Activated CD4-positive, alpha-beta memory T cell treated with anti-CD3 and anti-CD28 coated beads, Interleukin-2, amount 10 ng/mL, durations not matched to agents 7 days and 5 days (primary cell): ENCODE measurements at places on chromosomes 6 and 20. TPM values are rescaled to one million over a fixed set of nuclear protein-coding genes. Genes with fewer than 3 reads are reported as not detected.

- peaks cover 11% of the 10 kb centered on the region for H3K27me3 ChIP-seq
- no peaks in the 10 kb centered on the region for H3K4me1 ChIP-seq
- no peaks in the 10 kb centered on the region for H3K36me3 ChIP-seq
- no peak for DNase-seq
- no peak overlapping the region for H3K27ac ChIP-seq
- no peak overlapping the region for H3K4me3 ChIP-seq
Observed at GRCh38 chr6:6960571-6961251, 147.1 kb upstream of the RREB1 start.

DNA sequence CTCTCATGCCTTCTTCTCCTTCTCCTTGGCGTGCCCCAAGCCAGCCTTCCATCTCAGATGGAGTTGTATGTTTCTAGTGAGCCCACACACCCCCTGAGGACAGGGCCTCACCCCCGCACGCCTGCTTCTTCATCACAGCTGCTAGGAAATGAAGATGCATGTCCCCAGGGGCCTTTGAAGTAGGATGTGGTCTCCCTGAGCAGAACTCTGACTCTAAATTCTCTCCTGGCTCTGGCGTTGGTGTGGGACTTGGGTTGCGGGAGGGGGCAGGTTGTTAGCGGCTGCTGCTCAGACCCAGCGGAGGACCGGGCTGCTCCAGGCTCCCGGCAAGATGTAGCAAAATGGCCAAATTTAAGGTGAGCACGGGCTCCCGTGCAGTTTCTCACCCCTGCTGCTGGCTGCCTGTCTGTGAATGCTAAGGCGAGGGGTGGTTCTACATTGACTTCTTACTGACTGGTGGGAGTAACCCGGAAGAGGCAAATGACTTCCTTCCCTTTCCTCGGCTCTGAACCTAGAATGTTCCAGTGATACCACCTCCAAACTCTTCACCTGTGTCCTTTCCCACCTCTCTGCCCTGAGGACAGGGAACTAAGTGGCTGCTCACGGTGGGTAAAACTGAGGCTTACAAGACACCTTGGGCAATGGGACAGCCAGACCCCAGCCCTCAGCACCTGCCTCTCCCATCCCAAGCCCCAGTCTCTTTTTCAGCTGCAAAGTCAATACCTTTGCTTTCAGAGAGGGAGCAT is 8.8 kb downstream of the SYNJ2 start:
- peak overlapping the region; percentile 53 for H3K27ac ChIP-seq
- no peaks in the 10 kb centered on the region for H3K36me3 ChIP-seq
- H3K27me3 ChIP-seq = no peaks in the 10 kb centered on the region
- H3K4me3 ChIP-seq = no peak overlapping the region
- DNase-seq = no peak
- H3K4me1 ChIP-seq = peaks cover 36% of the 10 kb centered on the region

Gene SLC22A16
- total RNA-seq = not detected

Gene RGS17
- 0.10 TPM for total RNA-seq

- no peaks in the 10 kb centered on the region for H3K36me3 ChIP-seq
- DNase-seq = peak; percentile 40
- H3K4me1 ChIP-seq = peaks cover 11% of the 10 kb centered on the region
Observed at GRCh38 chr6:36735110-36736071, 37.8 kb downstream of the RAB44 start.

DNA sequence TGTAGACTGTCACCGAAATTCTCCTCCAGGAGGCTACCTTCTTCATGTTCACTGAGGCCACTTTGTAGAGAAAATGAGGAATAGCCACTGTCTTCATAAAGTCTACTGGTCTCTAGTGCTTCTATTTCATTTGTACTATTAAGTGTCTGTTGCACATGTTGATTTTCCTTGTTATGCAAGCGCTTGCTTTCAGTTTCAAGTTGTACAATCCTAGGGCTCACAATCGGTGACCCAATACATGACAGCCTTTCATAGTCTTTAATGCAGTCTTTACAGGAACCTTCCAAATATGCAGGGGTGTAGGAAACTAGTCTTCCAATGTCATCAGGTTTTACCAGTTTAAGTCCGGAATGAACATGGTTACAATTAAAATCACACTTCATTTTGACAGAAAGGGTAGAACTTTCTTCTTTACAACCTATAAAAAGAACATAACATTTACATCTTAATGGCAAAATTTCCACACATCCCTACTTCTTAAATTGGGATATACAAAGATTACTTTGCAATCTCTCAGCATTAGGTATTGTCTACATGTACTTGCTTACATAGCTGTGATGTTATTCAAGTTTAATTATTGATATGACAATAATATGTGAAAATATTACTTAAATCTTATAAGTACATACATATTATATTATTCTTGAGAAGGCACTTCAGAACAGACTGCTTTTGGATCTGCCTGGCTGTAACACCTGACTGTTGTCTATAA is 7.5 kb downstream of the FBXO5 start:
- H3K4me3 ChIP-seq = peak overlapping the region; percentile 56
- peak overlapping the region; percentile 65 for H3K27ac ChIP-seq
- H3K4me1 ChIP-seq = peaks cover 68% of the 10 kb centered on the region
- no peak for DNase-seq
- peaks cover 84% of the 10 kb centered on the region for H3K36me3 ChIP-seq

GRCh38 chr6:38646166-38646878 is 6.6 kb upstream of the BTBD9 start:
- H3K4me3 ChIP-seq = no peak overlapping the region
- no peak for DNase-seq
- H3K4me1 ChIP-seq = peaks cover 5% of the 10 kb centered on the region
- no peaks in the 10 kb centered on the region for H3K27me3 ChIP-seq
- H3K36me3 ChIP-seq = peaks cover 16% of the 10 kb centered on the region

GRCh38 chr6:31580438-31580740 is 1.8 kb downstream of the LTB start:
- H3K27ac ChIP-seq = peak overlapping the region; percentile 94
- H3K4me3 ChIP-seq = peak overlapping the region; percentile 91
- no peak for DNase-seq
- H3K36me3 ChIP-seq = peaks cover 78% of the 10 kb centered on the region
- H3K27me3 ChIP-seq = no peaks in the 10 kb centered on the region

GRCh38 chr20:51097351-51098120 is 74.6 kb upstream of the KCNG1 start:
- peaks cover under 1% of the 10 kb centered on the region for H3K4me1 ChIP-seq
- no peak overlapping the region for H3K27ac ChIP-seq
- peaks cover 43% of the 10 kb centered on the region for H3K27me3 ChIP-seq
- no peak for DNase-seq
- H3K36me3 ChIP-seq = no peaks in the 10 kb centered on the region

DNA sequence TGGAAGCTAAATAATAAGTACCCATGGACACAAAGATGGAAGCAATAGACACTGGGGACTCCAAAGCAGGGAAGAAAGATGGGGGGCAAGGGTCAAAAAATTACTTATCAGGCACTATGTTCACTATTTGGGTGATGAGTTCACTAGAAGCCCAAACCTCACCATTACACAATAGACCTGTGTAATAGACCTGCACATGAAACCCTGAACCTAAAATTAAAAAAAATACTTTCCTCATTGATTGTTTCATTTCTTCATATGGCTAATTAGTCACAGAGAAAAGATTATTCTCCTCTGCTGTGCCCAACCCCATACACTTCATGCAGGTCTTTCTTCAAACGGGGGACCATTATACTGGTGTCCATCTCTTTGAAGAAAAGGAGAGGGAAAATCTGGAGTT is 213.0 kb upstream of the DTNBP1 start:
- no peak overlapping the region for H3K27ac ChIP-seq
- peaks cover 29% of the 10 kb centered on the region for H3K4me1 ChIP-seq
- H3K36me3 ChIP-seq = no peaks in the 10 kb centered on the region
- no peak overlapping the region for H3K4me3 ChIP-seq

GRCh38 chr6:15914553-15914952 is 214.3 kb upstream of the MYLIP start:
- H3K27me3 ChIP-seq = no peaks in the 10 kb centered on the region
- no peaks in the 10 kb centered on the region for H3K36me3 ChIP-seq
- H3K27ac ChIP-seq = no peak overlapping the region
- no peak overlapping the region for H3K4me3 ChIP-seq
- peaks cover 14% of the 10 kb centered on the region for H3K4me1 ChIP-seq
- DNase-seq = no peak

DNA sequence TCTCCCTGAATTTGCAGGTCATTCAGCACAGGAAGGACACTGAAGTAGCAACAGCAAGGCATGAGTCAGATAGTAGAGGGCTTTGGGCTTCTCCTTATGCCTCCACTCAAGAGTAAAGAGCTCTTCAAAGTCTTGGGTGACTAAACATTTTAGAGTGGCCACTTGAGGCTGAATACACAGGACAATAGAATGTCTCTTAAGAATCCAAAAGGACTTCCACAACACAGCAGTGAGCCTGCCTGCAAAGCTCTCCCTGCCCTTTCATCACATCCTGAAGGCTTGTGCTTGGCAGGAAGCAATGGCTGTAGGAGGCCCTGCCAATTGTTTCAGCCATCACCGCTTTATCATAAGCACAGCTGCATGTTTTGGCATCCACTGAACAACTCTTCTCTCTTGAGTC is 36.8 kb downstream of the FOXQ1 start:
- H3K36me3 ChIP-seq = no peaks in the 10 kb centered on the region
- no peak overlapping the region for H3K27ac ChIP-seq
- H3K27me3 ChIP-seq = peaks cover 25% of the 10 kb centered on the region
- H3K4me3 ChIP-seq = no peak overlapping the region

Gene RHAG
- not detected for total RNA-seq

GRCh38 chr20:45507011-45507820 is 8.2 kb downstream of the SPINT3 start:
- H3K27ac ChIP-seq = no peak overlapping the region
- H3K4me1 ChIP-seq = peaks cover 14% of the 10 kb centered on the region
- DNase-seq = no peak
- no peak overlapping the region for H3K4me3 ChIP-seq
- H3K36me3 ChIP-seq = no peaks in the 10 kb centered on the region

DNA sequence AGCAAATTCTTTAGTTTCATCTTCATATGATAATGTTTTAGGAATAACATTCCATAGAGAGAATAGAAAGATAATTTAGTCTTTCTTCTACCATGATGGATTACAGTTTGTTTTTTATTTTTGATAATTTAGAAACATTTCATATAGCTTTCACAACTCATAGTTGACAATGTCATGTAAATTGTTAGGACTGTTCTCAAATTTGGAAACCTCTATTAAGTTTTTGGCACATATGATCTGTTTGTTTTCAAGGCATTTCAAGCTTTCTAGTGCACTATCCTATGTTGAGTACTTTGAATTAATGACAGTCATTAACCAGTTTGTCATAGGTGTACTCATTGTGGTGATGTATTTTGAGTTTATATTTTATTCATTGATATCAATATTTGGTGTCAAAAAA is 10.7 kb upstream of the TFB1M start:
- H3K4me3 ChIP-seq = no peak overlapping the region
- H3K36me3 ChIP-seq = no peaks in the 10 kb centered on the region
- peaks cover 3% of the 10 kb centered on the region for H3K4me1 ChIP-seq

- H3K27ac ChIP-seq = no peak overlapping the region
- no peak overlapping the region for H3K4me3 ChIP-seq
- peaks cover 52% of the 10 kb centered on the region for H3K4me1 ChIP-seq
Observed at GRCh38 chr20:17849901-17850683, 118.5 kb downstream of the SNX5 start.

Gene C20orf202
- total RNA-seq = not detected

DNA sequence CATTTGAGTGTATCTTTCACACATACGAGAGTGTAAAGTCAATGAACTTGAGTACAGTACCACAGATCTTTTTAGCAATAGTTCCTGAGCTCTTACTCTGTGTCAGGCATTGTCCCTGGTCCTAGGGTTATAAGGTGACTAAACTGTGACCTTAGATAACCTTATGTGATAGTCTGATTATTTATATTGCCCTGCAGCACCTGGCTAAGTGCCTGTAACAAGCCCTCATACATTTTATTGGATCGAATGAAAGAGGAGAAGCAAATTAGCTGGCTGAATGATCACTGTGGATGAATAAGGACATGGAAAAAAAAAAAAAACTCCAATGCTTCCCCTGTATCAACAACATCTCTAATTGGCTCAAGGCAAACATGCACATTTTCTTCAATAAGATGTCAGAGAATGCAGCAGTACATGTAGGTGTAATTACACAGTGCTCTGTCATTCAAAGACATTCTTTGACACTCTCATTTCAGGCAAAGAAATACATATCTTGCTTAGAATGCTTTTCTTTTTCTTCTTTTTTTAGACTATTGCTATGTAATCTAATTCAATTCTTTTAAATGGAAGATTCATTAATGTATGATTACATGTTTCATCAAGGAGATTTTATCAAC is 153.4 kb downstream of the PHACTR1 start:
- peaks cover 7% of the 10 kb centered on the region for H3K27me3 ChIP-seq
- H3K4me3 ChIP-seq = no peak overlapping the region
- no peaks in the 10 kb centered on the region for H3K4me1 ChIP-seq

Gene COL10A1
- total RNA-seq = not detected

Gene PLEKHG1
- 2.3 TPM for total RNA-seq

DNA sequence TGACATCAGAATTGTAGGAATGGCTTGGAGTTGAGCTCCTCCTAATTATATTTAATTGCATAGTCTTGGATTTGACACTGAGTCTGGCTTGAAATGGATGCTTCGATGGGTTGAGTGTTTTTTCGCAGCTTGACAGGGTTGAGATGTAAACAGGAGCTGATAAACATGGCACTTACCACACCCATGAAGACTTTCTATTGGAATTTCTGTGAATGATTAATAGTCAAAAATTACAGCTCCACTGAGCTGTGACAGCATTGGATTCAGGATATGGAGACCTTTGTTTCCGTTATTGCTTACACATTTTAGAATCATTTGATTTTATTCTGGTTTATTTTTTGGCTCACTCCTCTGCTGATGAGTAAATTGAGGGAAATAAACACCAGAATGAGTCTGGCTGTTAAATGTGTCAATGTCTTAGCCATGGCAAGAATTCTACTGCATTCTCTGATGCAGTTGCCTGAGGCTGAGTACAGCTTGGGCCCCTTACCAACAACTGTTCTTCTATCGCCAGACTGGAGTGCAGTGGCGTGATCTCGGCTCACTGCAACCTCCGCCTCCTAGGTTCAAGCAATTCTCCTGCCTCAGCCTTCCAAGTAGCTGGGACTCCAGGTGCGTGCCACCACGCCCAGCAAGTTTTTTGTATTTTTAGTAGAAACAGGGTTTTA is 128.1 kb upstream of the DOK5 start:
- H3K4me1 ChIP-seq = peaks cover 4% of the 10 kb centered on the region
- H3K27me3 ChIP-seq = peaks cover 2% of the 10 kb centered on the region
- H3K4me3 ChIP-seq = no peak overlapping the region
- H3K36me3 ChIP-seq = no peaks in the 10 kb centered on the region
- no peak for DNase-seq
- no peak overlapping the region for H3K27ac ChIP-seq

- no peaks in the 10 kb centered on the region for H3K4me1 ChIP-seq
- H3K27me3 ChIP-seq = no peaks in the 10 kb centered on the region
- H3K27ac ChIP-seq = no peak overlapping the region
- DNase-seq = no peak
Observed at GRCh38 chr6:83114164-83114563, 46.7 kb downstream of the DOP1A start.

DNA sequence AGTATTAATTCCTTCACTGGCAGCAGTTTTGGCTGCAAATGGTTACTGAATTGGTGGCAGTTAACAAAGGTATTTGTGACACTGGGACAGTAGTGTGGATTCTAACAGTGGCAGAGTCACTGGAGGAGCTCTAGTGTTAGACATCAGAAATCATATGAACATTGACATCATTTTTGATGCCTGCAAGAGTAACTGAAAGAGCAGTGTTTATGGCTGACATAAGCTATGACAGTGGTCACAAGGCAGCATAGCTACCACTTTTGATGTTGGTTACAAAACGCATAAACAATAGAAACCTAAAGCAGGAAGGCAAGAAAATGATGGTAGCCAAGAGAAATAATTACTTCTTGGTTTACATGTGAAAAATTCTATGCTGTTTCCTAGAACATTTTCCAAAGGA is 326.7 kb upstream of the MAN1A1 start:
- no peak overlapping the region for H3K27ac ChIP-seq
- no peaks in the 10 kb centered on the region for H3K36me3 ChIP-seq
- peaks cover 2% of the 10 kb centered on the region for H3K27me3 ChIP-seq
- H3K4me1 ChIP-seq = no peaks in the 10 kb centered on the region
- no peak for DNase-seq

Gene MLIP
- total RNA-seq = not detected
